ENCODE measurements at places on chromosomes 7 and 10.

DNA sequence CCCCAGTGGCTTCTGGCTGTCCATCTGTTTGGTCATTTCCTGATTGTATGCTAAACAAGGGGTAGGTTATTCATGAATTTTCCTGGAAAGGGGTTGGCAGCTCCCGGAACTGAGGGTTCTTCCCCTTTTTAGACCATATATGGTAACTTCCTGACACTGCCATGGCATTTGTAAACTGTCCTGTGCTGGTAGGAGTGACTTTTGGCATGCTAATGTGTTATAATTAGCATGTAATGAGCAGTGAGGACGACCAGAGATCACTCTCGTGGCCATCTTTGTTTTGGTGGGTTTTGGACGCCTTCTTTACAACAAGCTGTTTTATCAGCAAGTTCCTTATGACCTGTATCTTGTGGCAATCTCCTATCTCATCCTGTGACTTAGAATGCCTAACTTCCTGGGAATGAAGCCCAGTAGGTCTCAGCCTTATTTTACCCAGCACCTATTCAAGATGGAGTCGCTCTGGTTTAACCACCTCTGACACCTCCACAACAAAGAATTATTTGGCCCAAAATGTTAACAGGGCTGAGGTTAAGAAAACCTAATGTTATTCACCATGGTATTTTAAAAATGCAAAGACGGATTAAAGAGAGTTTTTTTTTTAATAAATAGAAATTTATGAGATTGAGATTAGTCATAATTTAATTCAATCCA lies 2.4 kb upstream of the PTN start:
- DNase-seq = no peak

DNA sequence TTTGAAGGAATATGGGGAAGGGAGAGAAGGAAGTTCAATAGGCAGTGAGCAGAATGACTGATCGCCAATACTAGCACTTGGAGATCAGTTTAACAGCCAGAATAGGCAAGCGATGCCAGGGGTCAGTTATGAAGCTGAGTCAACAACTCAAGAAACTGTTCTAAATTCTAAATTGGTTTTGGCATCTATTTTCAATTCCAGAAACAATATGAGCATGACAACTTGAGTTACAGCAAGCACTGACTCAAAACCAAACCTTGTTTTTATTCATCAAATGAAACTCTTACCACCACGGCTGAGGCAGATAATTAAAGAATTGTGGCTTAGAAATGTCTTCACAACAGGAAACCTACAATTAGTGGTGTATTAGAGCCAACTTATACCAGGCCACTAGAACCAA lies 180.5 kb upstream of the ASAH2 start:
- DNase-seq = no peak

GRCh38 chr10:51832652-51833383 lies 133.4 kb upstream of the CSTF2T start:
- no peak for DNase-seq

GRCh38 chr7:91443862-91444261 lies 179.6 kb downstream of the FZD1 start:
- DNase-seq = no peak

GRCh38 chr10:105503714-105504113 lies 862.6 kb downstream of the SORCS3 start:
- DNase-seq = no peak
